NCI-H446 (cell line): ENCODE measurements at places on chromosomes 7 and 10.

- DNase-seq: no peak
Observed at GRCh38 chr7:12954380-12955033, 267.1 kb downstream of the ARL4A start.

- DNase-seq: no peak
Observed at GRCh38 chr7:1457059-1457948, 2.0 kb downstream of the MICALL2 start.

DNA sequence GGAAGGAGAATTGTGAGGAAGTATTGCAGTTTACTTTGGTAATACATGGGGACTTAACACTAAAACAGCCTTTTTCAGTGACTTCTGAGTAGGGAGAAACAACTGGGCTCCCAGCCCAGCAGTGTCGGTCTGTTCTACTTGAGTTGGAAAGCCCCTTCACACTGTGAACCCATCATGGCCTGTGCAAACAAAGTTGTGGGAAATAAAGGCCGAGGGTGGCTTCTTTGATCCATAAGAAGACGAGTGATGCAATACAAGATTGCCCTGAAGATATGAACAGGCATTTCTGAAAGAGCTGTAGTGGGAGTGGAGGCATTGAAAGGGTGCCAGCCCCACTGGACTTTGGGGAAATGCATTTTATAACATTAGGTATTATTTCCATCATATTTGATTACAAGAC lies 28.3 kb downstream of the C10orf120 start:
- no peak for DNase-seq

- peak; percentile 86 for DNase-seq
Observed at GRCh38 chr7:13989126-13989948, at the start of gene ETV1. TSS of gene ETV1 (minus strand) at chr7:13989666. CDS start at chr7:13989052, 614 bp downstream.

DNA sequence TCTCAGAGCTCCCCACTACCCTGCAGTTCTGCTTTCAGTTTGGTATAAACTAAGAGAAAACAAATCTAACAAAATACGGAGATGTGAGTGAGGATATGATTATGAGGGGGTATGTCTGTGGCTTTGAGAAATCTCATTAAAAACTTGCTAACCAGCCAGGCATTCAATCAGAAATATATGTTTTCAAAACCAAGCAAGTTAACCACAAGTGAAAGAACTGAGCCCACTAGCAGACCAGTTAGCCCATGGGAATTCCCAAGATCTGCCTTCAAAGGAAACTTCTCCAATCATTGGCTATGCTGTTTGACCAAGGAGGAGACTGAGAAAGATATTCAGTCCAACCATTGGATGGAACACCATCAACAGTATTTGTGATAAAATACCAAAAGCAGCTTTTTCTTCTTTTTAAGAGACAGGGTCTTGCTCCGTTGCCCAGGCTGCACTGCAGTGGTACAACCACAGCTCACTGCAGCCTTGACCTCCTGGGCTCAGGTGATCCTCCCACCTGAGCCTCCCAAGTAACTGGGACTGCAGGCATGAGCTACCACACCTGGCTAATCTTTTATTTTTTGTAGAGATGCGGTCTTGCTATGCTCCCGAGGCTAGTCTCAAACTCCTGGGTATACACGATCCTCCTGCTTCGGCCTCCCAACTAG lies 41.2 kb downstream of the FGFR2 start:
- no peak for DNase-seq

- no peak for DNase-seq
Observed at GRCh38 chr10:125691160-125691981, 8.4 kb upstream of the TEX36 start.

DNA sequence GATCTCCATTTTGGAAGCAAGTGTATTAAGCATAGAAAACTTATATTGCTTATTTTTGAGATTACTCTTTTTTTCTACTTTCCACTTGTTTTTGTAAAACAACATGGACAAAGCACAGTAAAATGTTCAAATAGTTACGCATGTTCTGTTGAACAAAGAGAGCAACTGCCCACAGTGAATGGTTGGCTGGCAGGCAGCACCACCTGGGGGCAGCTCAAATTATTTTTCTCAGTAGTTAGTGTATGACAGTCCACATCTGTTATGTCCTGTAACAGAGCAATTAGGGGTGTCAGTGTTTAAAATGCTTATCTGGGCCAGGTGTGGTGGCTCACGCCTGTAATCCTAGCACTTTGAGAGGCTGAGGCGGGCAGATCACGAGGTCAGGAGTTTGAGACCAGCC lies 46.1 kb upstream of the CACUL1 start:
- no peak for DNase-seq

- DNase-seq: no peak
Observed at GRCh38 chr7:102138676-102139075, 148.0 kb upstream of the SH2B2 start.

GRCh38 chr7:128879461-128879938 lies 16.8 kb downstream of the ATP6V1F start:
- no peak for DNase-seq

GRCh38 chr7:28592861-28593260 lies 180.5 kb downstream of the CREB5 start:
- no peak for DNase-seq

- DNase-seq: no peak
Observed at GRCh38 chr10:47152861-47153349, 147.1 kb upstream of the GDF10 start.

GRCh38 chr7:35039343-35039742 lies 2.1 kb upstream of the DPY19L1 start:
- DNase-seq: no peak

DNA sequence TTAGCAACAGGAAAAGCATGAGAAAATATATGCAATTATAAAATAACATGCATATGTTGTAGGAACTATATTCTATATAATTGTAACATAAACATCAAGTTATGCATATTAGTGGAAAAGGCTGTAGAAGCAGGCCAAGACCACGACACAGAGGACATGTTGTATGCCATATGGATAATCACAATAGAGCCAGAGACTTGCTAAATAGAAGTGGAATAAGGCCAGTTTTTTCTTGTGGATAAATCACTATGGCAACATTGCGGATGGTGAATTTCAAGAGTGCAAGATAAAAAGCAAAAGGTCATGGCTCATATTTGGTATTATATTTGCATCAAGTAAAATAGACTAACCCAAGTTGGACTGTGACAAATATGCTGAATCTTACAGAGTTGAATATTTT lies 93.0 kb downstream of the PCDH15 start:
- DNase-seq: peak; percentile 3

GRCh38 chr10:94420516-94420915 lies 18.2 kb downstream of the TBC1D12 start:
- DNase-seq: no peak

DNA sequence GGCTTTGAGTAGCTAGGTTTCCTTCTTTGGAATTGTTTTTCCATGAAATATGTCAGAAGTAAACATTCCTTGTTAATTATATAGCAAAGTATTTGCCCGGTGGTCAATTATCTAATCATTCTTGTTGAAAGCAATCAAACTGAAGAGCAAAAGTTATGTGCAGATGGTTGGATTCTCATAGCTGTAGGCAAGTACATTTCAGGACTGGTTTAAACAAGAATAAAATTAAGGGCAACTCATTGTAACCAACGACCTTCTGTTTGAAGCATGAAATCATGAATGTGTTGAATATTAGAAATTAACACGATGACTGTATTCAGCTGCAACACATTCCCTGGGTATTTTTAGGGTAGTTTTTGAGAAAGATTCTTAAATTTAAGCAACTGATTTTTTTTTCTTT lies 61.8 kb upstream of the NMT2 start:
- no peak for DNase-seq

GRCh38 chr7:40219917-40220316 lies 85.1 kb downstream of the SUGCT start:
- DNase-seq: no peak

GRCh38 chr7:9231630-9232121 lies 798.3 kb downstream of the NXPH1 start:
- DNase-seq: peak; percentile 11

GRCh38 chr10:4024516-4025245 lies 239.7 kb upstream of the KLF6 start:
- no peak for DNase-seq

- DNase-seq: no peak
Observed at GRCh38 chr10:3666525-3667302, 118.3 kb downstream of the KLF6 start.

DNA sequence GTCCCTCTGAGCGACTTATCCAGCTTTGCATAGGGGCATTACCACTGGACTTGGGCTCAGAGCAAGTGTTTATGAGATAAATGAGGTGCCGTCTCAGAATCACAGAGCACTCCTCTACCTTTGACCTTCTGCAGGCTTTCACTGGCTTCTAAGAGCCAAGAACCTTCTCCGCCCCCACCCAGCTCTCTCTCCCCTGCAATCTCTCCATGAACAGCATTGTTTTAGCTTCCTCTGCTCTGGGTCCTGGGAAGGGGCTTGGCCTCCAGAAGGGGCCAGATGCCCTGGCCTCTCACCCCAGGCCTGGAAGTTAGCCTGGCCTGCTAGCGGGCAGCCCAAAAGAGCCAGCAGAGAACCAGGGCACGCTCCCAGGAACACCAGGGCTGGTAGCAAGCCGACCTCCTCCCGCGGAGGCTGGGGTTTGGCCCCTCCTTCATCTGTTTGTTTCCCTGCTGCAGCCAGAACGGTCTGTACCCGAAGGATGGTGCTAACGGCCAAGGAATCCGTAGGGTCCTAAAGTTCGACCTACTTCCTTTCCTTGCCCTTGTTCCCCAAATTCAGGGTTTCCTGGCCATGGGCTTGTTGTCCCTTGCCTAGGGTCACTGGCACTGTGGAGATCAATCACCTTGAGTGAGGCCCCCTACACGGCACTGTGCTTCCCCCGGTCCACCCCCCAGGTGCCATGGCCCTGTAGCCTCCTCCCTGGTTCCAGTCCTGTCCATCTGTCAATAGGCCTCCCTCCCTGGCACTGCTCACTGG lies 18.7 kb upstream of the DDIT4 start:
- DNase-seq: peak; percentile 30

- peak; percentile 38 for DNase-seq
Observed at GRCh38 chr10:22372917-22373316, 27.6 kb downstream of the SPAG6 start.

- DNase-seq: no peak
Observed at GRCh38 chr10:15035385-15036301, 8.1 kb upstream of the OLAH start.

DNA sequence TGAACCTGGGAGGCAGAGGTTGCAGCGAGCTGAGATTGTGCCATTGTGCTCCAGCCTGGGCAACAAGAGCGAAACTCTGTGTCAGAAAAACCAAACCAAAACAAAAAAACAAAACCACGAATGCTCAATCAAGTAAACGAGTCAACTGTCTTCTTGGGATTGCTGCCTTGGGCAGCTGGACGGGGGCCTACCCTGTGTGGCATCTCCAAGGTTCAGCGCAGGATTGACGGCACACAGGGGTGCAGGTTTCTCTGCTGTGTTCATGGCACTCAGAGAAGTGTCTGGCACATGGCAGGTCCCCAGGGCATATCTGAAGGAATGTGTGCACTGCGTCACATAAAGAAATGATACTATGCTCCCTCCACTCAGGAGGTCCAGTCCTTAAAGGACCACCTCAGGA lies 25.2 kb upstream of the CRYGN start:
- DNase-seq: no peak

- DNase-seq: no peak
Observed at GRCh38 chr10:72740528-72740927, 48.6 kb downstream of the MCU start.

- no peak for DNase-seq
Observed at GRCh38 chr10:5477948-5478693, 21.2 kb downstream of the CALML5 start.

DNA sequence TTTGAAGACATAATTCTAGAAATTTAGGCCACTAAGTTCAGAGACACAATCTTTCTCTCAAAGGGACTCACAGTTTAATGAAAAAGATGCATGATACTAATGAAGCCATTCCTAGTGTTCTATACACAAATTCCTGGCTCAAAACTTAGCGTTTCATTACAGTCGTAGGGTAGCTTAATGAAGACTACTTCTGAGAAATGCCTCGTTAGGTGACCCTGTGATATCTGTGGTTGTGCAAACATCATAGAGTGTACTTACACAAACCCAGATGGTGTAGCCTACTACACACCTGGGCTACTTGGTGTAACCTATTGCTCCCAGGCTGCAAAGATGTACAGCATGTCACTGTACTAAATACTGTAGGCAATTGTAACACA lies 488 bp upstream of the CHCHD3 start:
- DNase-seq: no peak

- DNase-seq: no peak
Observed at GRCh38 chr7:8125680-8126444, 136.1 kb downstream of the ICA1 start.

GRCh38 chr7:77457779-77458178 lies 41.6 kb upstream of the GSAP start:
- DNase-seq: no peak

DNA sequence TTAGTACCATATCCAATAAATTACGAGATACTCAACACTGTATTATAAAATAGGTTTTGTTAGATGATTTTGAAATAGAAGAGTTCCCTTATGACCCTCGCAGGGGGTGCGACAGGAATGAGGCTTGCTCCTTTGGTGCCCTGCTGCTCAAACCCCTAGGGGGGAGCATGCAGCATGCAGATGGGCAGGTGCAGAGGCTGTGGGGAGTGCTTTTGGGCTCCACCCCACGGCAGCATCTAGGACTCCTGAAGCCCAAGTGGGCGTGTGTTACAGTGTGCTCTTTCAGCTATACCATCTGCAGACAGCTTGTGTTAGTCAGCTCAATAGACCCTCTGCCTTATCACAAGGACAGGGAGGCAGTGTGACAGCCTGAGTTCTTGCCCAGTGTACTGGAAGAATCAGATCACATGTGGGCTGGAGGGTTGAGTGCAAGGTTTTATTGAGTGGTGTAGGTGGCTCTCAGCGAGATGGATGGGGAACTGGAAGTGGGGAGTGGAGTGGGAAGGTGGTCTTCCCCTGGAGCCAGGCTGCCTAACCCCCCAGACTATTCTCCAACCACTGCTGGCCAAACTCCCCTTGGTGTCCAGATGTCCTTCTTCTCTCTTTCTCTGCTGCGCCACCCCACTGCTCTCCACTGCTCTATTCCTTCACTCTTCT lies 3.1 kb upstream of the MRC1 start:
- DNase-seq: no peak

- no peak for DNase-seq
Observed at GRCh38 chr7:45203936-45204445, 46.4 kb downstream of the RAMP3 start.

DNA sequence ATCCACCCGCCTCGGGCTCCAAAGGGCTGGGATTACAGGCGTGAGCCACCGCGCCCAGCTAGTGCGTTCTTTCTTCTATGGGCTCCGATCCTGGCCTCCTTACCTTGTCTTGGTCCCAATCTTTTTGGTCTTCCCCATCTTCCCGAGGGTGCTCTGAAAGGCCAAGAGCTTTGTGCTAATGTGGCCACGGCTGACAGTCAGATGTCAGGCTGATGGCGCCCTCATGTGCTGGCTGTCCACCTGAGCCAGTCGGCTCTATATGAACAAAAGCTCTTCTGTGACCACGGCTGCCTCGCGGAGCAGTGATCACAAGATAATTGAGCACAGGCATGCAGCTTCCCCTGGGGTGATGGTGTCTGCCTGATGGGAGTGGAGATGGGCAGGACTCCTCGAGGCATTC lies 11.0 kb upstream of the AHCYL2 start:
- DNase-seq: no peak

DNA sequence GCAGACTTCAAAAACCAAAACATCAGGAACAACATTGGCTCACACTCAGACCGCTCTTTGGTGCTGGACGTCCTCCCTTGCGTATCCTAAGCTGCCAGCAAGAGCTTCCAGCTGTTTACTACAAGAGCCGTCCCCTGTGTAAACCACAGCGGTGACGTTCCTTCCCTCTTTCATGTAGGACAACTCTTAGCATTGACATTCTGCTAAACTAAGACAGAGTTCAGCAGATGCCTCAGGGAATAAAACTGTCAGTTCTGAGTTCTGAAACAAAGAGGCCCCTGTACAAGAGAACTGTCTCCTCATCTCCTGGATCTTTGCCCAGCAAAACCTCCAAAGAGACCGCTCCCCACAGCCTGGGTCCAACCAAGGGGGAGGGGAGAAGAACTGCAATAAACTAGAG lies 57.8 kb upstream of the OPALIN start:
- DNase-seq: no peak
